ENCODE measurements at places on chromosomes 12 and 14.

GRCh38 chr12:114924946-114925475, 241.0 kb upstream of the TBX3 start:
- DNase-seq, result no peak

- DNase-seq, result no peak
These were observed 690.5 kb downstream of the C12orf50 start for GRCh38 chr12:87338681-87339080.

DNA sequence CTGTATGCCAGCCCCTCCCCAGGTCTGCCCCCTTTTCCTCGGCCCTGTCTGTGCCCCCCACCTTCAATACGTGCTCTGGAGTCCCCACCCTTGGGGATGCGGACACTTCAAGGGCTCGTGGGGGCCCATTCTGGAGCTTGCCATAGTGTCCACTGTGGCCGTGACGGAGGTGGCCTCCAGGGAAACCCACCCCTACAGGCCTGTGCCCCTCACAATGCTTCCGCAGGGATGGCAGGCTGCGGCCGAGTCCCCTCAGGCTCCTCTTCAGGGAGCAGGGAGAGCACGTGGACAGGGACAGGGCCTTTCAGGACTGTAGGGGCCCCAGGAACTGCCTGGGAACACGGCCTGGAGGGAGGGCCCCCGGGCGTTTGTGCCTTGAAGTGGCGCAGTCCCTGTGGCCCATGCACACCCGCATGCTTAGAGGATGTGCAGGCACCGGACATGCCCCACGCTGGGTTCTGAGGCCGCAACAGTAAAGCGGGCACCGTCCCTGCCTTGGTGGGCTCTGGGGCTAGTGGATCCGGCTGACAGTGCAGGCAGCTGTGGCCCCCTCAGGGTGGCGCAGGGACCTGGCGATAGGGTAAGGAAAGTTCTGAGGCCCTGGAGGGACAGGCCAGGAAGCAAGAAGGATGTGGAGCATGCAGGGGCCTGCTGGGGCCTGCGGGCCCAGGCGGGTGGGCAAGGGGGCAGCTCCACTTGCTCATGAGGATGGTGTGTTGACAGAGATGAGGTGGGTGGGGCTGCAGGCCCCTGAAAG, 209.0 kb upstream of the RTL1 start:
- DNase-seq, result no peak

DNA sequence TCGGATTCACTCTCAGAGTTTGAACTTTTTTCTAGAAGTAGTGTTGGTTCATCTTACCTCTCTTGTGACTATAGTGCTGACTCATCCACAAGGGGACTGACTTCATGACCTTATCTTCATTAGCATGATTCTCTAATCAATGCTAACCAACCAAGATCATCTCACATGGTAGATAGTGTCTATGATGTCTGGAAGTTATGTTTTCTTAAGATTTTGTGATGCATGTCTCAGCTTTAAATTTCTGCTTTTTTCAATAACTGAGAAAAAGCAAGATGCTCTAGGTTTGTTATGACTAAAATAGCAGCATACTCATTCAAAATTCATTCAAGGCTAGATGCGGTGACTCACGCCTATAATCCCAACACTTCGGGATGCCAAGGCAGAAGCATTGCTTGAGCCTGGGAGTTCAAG, 12.3 kb upstream of the SLC35E3 start:
- no peak for DNase-seq

DNA sequence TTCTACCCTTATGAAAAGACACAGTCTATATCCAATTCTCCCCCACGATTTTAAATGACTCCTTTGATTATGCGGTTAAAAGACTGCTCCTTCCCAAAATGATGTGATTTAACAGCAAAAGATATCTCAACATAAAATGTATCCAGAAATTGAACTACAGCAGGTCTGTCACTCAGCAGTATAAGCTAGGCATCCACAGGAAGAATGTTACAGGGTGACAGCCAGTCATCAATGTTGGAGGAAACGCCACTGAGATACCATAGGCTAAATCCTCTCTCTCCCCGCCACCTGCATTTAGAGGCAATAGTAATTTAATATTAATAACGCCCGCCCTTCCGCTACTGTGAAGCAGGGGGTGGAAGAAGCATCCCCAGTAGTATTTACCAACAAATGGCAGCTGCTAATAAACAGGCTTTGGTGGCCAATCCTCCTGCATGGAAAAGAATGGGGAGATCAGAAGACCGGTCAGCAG, 613 bp downstream of the RECQL start:
- DNase-seq, result no peak

DNA sequence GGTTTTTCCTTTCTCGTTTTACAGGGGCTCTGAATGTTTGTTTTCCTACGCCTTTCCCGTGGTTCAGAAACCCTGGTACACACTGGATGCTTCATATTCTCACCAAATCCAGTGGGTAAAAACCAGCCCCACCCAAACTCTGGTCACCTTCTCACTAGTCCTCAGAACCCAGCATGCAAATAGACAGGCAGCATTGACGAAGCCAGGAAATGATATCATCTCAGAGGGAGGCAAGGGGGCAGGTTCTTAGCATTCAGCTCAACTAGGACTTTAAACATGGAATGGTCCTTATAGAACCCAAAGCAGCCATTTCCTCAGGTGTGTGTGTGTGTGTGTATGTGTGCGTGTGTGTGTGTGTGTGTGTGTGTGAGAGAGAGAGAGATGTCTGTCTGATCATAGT, 142.0 kb downstream of the KCNK10 start:
- DNase-seq, result no peak

DNA sequence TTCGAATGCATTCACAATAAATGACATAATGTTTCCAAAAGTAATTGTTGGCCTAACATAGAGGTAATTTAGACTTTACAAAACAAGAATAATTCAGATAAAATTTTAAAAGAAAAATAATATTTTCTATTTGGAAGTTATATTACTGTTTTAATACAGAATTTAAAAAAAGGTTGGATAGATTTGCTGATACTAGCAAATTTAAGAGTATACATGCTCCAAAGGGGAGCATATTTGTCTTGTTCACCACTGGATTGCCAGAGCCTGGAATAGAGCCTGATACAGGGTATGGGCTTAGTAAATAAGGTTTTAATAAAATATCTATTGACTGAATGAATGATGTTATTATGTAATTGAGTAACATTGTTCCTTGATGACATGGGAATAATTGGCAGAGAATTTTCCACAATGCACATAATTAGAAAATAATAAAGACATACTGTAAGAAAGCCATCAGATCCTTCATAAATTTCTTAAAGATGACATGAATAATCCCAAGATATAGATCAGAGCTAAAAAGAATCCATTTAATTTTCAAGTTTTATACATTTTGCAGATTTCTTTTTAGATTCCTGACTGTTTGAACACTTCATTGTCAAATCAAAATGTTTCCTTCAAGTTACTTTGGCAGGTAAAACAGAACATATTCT, 305.3 kb downstream of the SLC6A15 start:
- no peak for DNase-seq

DNA sequence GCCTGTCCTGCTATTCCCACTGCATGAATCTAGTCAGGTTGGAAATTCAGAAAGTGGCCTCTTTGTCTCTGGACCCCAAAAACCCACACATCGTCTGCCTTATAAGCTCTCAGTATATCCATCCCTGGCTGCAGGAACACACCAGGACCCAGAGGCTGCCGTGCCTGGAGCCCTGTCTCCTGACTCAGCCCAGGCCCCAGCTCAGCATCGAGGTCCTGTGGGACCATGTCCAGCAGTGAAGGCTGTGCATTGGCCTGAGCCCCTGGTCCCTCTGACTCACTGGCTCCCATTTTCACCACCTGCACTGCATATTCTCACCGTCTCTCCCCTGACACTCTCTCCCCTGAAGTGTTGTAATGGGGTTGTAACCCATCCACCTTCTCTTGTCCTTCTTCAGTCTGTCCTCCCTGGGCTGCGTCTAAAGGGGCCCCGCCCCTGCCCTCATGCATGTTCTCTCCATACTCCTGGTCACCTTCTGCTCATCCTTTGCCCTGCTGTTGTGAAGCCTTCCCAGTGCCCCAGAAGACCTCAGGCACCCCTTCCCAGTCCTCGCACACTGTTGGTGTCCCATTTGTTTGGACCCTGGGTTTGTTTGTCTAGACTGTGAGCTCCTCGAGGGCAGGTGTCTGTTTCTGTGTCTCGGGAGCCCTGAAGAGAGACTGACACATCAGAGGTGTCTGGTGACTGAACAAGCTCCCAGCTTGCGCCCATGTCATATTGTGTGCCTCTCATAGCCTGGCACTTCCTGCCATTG, 43.8 kb downstream of the EVL start:
- no peak for DNase-seq

DNA sequence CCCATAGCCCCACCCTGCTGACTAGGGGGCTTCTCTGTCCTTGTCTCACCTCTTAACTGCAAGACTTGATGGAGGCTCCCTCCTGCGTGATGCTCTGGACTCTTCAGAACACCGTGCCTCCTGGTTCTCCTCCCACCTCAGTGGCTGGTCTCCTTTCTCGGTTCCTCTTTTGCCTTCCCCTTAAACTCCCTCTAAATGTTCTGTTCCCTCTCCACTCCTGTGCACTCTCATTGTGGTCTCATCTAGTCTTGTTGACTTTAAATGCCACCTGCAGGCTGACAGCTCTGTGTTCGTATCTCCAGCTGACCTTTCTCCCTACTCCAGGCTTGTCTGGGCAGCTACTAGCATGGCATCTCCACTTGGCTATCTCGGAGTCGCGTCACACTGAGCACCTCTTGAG, 28.3 kb downstream of the DYNC1H1 start:
- no peak for DNase-seq

DNA sequence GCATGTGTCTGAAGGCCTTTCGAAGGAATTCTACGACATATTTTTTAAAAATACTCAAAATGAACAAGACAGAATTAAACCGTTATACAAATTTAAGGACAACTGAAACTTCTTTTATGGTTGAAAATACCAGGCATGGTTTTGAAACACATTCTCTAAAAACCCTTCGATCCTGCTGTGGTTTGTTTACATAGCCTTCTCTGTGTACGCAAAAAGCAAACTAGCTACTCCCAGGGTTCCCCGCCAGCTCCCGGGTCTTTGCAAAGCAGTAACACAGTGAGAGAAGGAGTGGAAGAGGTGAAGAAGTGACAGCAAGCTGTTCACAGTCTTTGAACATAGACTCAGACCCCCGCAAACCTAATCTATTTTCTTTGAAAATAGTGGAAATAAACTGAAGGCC, 2.2 kb upstream of the TC2N start:
- no peak for DNase-seq

- DNase-seq, result peak; percentile 5
These were observed 40.5 kb upstream of the RTL1 start for GRCh38 chr14:100944052-100944451.

GRCh38 chr12:10497602-10498001, 8.1 kb upstream of the EIF2S3B start:
- DNase-seq, result no peak

- no peak for DNase-seq
These were observed 233.3 kb upstream of the FOXN3 start for GRCh38 chr14:89650077-89650978.

DNA sequence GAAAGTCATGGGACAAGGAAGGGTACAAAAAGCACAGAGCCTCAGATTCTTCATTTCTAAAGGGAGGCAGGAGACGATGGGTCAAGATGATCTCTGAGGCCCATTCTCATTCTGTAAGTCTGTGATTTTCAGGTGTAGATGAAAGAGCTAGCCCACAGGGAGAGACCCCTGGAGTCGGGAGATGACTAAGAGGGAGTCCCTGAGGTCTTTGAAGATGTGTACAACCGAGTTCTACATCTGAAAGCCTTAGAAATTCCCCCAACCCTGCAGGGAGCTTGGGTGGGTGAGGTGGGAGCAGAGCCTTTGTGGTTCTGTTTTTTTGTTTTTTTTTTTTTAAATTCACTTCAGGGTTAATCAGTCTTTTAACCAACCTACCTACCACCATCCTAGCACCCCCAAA, 3.1 kb downstream of the WNT10B start:
- no peak for DNase-seq

DNA sequence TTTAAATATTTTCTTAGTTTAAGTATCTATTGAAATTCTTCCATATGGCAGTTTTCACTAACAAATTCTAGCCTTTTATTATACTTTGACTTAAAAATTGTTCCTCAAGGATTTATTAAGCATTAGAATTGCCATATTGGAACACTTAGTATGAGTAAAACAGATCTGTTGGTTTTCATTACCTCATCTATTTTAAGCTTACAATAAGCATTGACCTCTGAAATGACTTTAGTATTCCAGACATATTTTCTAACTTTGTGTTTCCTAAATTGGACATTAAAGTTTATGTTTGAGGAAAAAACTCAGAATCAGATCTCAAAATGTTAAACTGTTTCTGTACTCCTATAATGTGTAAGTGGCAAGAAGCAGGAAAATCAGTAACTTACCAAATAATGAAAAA, 48.4 kb downstream of the CSRP2 start:
- DNase-seq, result no peak
